Endodermal cell (in vitro differentiated cells): ENCODE measurements at places on chromosomes 16 and 17.

- DNase-seq = peak; percentile 77
Observed at GRCh38 chr17:3963237-3964201, 718 bp downstream of the ATP2A3 start.

GRCh38 chr16:56604966-56605365, 3.4 kb upstream of the MT2A start:
- no peak for DNase-seq

DNA sequence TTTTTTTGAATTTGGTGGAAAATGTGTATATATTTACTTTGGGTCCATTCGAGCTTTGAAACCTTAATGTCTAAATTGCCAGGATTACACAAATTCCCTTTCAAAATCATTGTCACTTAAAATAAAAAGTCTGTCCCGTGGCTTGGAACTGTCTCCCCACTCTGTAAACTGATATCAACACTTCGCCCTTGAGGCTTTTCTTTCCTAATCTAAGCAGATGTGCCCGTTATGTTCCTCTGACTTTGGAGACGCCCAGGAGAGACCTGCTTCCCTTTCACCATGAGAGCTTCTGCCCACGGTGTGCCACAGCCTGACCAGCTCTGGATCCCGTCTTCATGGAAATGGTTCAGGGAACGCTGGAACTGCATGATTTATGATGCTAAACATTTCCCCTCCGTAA, 151.3 kb downstream of the C16orf95 start:
- no peak for DNase-seq

- DNase-seq = peak; percentile 97
Observed at GRCh38 chr17:44919885-44920564, 4.7 kb upstream of the GFAP start.

DNA sequence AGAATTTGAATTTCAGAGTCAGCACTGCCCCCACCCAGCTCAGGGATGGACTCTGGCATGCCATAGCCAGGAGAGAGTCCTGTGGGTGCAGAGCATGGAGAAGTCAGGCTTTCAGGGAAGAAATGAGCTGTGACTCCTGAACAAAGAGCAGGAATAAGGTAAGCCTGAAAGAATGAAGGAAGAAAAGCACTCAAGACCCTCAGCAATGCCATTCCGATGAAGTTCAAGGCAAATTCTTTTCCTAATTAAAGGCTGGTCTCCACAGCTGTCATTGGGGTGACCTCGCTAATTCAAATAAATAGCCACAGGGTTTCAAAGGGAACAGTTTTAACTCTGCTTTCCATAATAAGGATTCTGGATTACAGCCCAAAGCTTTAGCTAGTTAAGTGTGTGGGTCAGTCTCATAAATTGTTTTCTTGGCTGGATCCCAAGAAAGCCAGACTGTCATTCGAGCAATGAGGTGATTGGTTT, 31.7 kb downstream of the TOM1L2 start:
- DNase-seq = no peak

DNA sequence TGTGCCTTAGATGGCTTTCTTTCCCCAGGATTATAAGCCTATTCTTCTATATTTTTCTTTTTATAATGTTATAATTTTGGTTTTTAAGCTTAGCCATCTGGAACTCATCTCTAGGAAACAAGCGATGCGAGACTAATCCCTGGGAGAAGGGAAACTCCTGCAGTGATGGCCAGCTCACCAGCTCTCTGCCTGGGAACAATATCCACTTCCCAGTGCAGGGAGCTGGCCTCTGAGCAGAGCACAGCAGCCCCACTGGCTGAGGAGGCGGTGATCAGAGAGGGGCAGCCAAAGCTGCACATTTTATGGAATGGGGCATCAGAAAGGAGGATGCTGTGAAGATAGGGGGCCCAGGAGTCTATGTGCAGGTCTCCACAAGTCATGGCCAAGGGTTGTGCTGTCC, 183.3 kb downstream of the LGALS9B start:
- DNase-seq = peak; percentile 41

DNA sequence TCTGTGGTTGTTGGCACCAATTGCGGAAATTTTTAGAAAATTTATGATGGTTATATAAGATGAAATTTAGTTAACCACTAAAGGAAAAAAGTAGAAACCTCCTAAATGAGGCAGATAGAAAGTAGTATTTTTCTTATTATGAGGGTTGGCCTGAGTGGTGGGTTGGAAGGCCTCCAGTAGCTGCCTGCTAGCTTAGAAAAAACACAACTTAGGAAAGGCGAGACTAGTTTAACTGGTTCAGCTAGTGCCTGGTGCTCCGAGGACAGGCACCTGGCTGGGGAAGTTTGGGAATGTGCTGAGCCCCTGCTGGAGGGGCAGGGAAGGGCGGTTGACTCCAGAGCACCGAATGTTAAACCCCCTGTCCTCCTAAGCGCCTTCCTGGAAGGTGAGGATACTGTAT, 19.9 kb downstream of the LDHD start:
- DNase-seq = peak; percentile 91

DNA sequence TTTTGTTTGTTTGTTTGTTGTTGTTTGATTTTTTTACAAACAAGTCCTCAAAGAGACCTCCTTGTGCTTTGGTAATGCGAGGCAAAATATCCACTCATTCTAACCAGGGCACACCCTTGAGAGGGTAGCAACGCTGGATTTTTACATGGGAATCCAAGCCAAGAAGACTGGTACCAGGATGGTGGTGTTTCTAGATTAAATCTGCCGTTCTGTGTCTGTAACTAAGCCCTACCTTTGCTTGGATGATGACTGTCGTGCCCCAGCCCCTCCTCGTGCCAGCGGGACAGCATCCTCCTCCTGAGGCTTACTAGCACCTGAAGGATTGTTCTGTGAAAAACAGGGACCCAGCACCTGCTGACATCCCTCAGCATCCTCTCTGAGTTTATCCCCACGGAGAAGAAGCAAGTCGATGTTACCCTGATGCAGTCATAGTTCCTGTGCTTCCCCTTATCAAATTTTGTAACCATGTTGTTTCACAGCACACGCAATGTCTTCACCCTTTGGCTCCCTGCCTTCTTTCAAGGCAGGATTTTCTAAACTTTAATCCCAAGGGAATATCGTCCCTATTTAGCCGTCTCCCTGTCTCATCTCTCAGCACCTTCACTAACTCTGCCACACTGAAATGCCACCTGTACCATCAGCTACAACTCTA, 5.1 kb upstream of the HSBP1 start:
- DNase-seq = peak; percentile 70

DNA sequence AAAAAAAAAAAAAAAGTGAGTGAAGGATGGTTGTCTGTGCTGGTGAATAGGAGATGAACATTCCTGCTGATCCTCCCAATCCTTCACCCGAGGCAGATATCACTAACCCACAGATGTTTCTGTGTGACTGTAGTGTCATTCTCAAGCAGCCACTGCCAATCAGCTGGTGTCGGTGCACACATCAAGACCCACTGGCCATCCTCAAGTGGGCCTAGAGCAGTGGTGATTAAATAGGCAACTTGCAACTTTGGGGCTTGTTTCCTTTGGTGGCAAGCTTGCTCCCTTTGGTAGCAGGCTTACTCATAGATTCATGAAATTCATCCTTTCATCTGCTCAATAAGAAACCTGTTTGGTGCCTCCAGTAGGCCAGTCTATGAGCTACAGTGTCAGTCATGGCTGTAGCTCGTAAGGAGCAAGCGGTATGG, 51.1 kb upstream of the LGALS9 start:
- DNase-seq = no peak

- DNase-seq = no peak
Observed at GRCh38 chr17:78264590-78264989, 33.2 kb downstream of the TMEM235 start.

GRCh38 chr16:90046971-90047713, 27.9 kb upstream of the DBNDD1 start:
- peak; percentile 73 for DNase-seq

DNA sequence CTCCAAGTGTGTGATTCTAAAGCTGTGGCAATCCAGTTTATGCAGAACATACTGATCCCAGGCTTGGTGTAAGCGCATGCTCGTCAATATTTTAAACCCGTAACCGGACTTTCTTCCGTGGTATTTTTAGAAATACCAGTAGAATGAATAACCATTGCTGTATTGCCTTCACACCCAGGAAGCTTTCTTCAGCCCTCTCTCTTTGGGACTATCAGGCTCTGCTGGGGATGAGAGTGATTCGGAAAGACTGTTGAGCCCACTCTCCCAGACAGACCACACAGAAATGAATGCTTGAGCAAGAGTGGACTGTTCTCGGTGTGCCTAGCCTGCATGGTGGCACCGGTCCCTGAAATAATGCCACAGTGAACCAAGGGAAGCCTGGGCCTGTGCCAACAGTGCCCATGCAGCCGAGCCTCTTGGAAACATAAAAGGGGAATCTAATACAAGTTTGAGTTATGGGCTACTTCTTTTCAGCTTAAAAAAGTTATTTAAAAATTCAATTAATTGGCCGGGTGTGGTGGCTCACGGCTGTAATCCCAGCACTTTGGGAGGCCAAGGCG, 89.9 kb upstream of the ELAC2 start:
- no peak for DNase-seq

GRCh38 chr16:50525716-50526115, 22.5 kb upstream of the NKD1 start:
- peak; percentile 7 for DNase-seq

DNA sequence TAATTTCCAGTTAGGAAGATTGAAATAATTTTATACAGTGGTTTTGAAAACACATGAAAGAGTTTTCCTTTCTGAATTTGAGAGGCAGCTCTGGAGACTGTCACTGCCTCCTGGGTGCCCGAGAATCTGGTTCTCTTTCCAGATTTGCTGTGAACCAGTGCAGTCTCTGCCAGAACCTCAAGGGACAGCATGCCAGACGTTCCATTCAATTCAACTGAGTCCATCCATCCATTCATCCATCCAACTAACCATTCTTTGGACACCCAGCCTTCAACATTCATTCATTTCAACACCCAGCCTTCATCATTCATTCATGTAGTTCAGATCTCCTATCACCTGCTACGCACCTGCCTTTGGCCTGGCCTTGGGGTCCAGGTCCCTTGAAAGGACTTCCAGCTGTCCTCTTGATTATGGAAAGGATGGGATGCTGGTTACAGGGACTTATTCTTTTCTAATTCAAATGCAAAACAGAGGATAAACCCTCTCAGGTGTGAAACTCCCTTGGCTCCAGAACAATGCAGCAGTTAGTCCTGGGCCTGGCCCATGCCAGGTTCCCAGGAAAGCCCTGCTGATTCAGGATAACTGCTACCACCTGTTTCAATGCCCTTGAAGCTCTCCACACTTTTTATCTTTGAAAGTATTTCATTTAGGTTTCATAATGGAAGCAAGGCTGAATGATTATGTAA, 68.7 kb downstream of the WSCD1 start:
- peak; percentile 93 for DNase-seq

DNA sequence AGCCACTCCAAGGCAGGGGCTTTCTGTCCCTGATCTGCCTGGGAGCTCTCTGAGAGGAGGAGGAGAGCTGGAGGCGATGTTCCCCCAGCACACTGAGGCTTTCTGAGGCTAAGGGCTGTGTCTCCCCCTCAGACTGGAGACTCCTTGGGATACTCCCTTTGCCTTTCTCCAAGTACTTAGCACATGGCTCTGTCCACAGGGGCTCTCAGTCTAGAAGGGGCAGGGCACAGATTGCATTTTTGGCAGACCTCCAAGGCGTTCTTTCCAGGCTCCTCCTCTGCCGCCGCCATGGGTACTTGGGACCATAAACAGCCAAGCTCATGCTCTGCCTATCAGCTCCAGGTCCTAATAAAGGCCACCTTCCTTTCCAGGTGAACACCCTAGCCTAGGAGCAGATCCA, 1.8 kb upstream of the GIP start:
- no peak for DNase-seq

GRCh38 chr17:71976011-71976649, 144.7 kb upstream of the SOX9 start:
- DNase-seq = peak; percentile 71

DNA sequence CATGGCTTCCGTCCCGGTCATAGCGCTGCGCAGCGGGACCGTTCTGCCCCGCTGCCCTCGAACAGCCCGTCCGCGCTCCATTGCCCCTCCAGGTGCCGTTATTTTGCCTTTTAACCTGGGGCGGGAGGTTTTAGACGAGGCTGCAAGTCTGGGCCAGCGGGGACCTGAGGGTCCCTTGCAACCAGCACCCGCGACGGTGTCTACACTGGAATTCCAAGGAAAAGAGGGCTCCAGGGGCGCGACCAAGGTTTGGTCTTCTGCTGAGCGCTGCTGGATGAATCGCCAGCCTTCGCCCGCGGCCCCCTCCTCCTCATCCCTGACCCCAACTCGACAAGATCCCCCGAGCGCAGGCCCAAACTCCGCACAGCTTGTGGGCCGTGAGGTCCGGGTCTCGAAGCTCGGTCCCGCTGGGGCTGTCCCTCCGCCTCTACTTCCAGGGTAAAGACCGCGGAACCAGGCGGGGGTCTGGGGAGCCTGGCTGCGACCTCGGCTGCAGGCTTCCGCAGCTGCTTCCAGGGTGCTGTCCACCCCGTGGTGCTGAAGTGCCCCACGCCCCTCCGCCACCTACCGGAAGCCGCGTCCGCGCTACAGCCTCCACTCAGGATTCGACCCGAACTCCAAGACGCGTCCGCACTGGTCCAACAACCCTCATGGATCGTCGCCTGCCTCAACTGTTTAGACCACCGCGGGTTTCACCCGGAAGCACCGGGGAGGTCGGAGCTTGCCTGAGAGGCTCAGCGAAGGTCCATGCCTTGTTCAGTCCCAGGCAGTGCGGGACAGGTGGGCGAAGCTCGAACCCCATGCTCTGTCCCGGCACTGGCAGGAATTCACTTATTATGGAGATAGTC, 10.1 kb upstream of the CA4 start:
- DNase-seq = peak; percentile 97

DNA sequence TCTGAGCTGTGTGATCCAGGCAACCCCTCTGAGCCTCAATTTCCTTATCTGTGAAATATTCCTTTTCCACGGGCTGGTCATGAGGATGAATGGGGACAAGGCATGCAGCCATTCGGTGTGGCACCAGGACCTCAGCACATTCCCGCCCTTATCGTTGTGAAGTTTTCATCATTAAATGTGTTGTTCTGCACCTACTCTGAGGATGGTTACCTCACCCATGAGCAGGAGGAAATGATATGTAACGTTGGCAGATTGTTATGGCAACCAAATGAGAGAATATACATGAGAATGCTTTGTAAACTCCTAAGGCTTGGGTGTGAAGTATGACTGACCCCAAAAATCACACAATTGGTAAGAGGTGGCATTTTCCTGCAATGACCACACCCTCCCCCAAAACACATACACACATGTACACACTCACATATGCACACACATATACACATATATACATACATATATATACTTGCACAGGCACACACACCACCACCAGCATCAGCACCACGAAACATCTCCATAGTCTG, 39.5 kb downstream of the SMARCE1 start:
- DNase-seq = no peak

GRCh38 chr17:18257268-18257981, 1.1 kb downstream of the FLII start:
- DNase-seq = peak; percentile 90

- DNase-seq = no peak
Observed at GRCh38 chr16:2079991-2080390, 32.2 kb downstream of the TSC2 start.
